Stimulated activated CD8-positive, alpha-beta memory T cell treated with anti-CD3 and anti-CD28 coated beads, Interleukin-7, amount 100 ng/mL, for 1 hour (primary cell): ENCODE measurements at places on chromosomes 5 and 9.

DNA sequence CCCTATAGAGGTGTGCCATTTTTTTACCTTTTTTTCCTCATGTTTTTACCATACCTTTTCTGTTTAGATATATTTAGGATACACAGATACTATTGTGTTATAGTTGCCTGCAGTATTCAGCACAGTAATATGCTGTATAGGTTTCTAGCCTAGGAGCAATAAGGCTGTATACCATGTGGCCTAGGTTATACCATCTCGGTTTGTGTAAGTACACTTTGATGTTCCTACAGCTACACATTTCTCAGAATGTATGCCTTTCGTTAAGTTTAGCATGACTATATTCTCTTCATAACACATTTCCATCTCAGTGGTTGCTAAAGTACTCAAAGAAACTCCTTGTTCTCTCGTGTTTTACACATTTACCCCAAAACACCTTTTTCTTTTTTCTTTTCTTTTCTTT is 23.0 kb downstream of the UBE2D2 start:
- DNase-seq, result no peak

DNA sequence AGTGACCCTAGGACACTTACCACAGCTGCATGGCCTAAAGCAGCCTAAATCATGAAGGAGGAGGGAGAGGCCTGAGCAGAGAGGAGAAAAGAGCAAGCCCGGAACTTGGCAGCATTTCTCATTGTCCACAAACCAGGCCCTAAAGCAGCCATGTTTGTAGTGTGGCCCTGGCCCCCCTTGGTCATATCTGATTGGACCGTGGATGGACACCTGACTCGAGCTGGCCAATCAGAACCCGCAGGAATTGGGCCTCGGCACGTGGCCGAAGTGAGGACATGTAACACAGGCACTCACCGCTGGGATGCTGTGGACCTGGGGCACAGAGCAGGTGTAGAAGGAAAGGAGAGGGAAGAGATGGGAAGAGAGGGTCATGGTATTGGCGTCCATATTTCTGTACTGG is 56.9 kb downstream of the ASS1 start:
- no peak for DNase-seq

GRCh38 chr9:110626101-110626829 is 42.3 kb upstream of the MUSK start:
- DNase-seq, result no peak

DNA sequence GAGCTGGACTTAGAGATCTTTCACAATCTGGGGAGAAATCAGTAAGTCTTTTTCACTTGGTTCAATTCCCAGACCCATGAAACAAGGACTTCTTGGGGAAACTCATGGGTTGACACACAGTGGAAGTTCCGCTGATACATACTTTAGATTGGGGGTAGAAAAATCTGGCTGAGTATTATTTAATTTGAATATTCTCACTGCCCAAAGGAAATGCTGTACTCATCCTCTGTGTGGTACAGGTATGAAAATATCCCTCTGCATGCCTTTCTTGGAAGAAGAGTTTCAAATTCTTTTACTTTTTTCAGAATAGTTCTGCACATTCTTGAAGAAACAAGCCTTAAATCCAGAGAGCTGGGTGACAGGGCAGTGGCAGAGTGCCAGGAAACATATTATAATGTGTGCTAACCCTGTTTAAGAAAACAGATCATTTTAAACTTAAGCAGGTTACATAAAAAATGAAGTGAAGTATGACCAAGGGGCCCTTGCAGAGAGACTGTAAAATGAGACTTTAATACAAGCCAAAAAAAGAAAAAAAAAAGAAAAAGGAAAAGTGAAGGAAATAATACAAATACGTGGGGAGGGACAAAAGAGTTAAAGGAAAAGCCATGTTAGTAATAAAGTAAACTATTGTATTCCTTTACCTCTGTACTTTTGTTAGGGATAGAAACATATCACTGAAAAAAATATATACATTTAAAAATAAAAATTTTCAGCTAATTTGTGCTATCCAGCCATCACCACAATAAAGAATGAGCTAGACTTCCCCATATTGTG is 173.4 kb upstream of the NR3C1 start:
- DNase-seq, result no peak

- no peak for DNase-seq
Observed at GRCh38 chr9:109779711-109780452, at the start of gene PALM2AKAP2. TSS of gene PALM2AKAP2 (plus strand) at chr9:109780198. CDS start at chr9:109780489, 291 bp downstream.

DNA sequence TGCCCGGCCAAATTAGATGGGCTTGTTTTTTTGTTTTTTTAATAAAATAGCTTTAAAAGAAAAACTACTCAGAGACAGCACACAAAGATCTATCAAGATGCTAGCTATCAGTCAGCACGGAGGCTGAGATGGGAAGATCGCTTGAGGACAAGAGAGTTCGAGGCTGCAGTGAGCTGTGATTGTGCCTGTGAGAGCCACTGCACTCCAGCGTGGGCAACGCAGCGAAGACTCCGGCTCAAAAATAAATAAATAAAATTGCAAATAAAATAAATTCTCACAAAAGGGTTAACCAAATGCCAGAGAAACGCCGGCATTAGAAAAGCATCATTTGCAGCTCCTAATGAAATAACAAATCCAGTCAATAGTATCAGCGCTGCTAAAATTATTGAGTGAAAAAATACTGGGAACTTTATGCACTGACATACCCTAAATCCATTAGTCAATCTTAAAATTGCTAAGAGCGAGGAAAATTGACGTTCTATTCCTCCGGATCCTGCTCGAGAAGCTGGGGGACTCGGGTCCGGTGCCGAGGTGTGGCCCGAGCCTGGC is 681 bp downstream of the CPLANE1 start:
- DNase-seq, result no peak

DNA sequence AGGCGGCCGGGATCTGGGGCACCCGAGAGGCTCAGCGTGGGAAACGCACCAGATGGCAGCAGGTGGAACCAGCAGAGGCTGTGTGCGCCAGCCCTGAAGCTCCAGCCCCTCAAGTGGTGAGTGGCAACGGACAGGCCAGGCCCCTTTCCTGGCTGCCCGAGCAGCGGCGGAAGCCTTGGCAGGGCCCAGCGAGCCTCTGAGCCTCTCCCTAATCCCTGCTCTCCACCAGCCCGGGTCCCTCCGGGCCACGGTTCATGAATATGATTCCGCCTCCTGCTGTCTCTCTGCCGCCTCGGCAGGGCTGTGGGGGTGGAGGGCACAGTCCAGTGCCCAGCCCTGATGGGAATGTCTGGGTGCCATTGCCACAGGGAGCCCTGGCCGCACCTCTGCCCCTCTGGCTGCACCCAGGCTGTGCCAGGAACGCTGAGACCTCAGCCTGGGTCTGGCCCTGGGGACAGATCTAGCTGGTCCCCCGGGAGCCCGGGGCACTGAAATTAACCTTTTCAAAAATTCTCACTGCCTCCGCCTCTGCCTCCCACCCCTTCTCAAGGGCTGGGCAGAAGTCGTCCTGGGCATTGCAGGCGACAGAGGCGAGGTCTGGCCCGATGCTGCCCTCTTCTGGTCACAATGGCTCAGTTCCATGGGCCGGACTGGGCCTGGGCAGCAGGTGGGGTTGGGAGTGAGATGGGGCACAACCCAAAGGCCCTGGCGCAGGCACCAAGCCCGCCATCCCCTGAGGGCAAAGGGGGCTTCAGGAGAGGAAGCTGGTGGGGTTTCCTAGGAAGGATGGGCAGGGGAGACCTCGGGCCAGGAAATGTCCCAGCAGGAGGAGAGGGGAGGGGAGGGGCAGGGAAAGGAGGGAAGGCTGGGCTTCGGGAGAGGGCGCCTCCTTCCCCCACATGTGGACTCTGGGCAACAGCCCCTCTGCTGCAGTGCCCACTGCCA is 20.3 kb downstream of the CCDC187 start:
- DNase-seq, result peak; percentile 51

- no peak for DNase-seq
Observed at GRCh38 chr5:66694036-66694435, 97.8 kb downstream of the MAST4 start.

- DNase-seq, result no peak
Observed at GRCh38 chr9:93536874-93537273, 39.5 kb upstream of the PHF2 start.

DNA sequence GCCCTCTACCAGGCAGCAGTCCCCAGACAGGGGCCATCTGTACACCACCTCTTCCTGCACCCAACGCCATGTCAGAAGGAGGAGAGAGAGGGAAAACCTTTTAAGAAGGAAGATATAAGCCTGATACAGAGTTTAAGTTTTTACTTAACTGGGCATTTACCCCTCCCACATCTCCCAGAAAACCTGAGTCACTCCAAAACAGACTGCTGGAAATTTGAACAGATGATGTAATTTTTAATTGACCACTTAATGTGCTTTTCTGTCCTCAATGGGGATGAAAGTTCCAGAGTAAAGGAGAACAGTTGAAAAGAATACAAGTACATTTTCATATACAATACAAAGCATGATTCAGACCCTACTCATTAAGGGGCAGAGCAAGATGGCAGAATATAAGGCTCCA is 63.9 kb downstream of the TTC39B start:
- no peak for DNase-seq

DNA sequence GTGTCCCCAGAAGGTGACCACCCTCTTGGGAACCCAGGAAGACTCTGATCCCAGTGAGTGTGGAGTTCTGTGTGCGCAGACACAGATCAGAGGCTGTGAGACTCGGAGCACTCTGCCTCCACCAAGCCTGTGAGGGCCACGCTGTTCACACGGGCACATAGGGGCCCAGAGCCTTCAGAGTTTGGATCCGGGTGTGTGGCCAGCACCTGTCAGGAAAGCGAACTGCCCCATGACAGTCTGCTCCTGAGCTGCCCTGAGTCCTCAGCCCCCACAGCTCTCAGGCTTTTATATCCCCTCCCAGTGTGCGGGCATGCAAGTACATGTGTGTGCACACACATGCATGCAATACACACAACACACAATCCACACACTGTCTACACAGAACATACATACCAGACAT is 161.8 kb upstream of the IRX2 start:
- DNase-seq, result no peak

- no peak for DNase-seq
Observed at GRCh38 chr9:68951879-68952659, 61.8 kb downstream of the PRKACG start.

- DNase-seq, result no peak
Observed at GRCh38 chr9:95157481-95158151, 159.9 kb downstream of the FANCC start.

DNA sequence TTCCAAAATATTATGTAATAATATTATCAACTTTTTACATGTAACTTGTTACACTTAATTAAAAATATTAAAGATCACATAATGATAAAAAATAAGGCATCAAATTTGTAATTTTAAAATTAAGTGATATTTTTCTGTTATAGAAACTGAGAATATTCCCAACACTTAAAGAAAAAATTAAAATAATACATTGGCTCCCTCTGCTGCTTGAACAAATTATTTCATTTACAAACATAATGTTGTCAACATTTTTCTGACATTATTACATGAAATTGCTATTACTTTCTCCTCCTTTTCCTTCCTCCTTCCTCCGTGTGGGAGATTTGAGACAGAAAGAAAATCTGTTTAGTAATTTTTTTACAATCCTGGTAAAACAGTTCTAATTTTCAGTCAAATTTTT is 42.3 kb downstream of the RNF180 start:
- DNase-seq, result no peak

GRCh38 chr5:127358740-127359139 is 68.1 kb downstream of the MEGF10 start:
- no peak for DNase-seq

GRCh38 chr5:113489299-113489698 is 1.0 kb upstream of the MCC start:
- DNase-seq, result no peak

DNA sequence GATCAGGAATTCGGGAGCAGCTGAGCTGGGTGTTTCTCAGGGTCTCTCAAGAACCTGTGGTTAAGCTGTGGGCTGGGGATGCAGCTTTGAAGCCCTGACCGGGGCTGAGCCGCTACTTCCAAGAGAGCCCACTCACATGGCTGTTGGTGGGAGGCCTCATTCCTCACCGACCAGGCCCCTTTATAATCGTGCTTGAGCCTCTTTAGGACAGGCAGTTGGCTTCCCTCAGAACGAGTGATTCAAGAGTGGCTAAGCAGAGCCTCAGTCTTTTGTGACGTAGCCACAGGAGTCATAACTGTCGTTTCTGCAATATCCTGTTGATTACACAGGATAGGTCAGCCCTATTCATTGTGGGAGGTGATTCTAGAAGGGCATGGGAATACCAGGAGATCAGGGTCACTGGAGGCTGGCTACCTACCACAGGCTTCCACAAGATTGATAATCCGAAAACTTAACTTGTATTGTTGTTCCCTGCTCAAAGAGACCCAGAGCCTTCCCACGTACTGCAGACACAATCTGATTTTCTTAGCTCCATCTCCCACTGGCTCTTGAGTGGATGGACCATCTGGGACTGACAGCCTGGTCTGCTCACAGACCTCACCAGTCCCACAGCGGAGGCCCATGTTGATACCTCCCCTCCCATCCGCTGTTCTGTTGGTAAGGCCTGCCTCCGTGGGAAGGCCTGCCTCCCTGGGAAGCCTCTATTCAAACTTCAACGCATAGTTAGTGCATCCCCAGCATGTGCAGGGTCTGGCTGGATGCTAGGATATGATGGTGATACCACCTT is 3.0 kb upstream of the ERGIC1 start:
- DNase-seq, result no peak

- DNase-seq, result no peak
Observed at GRCh38 chr5:127076315-127077129, 3.2 kb upstream of the C5orf63 start.

DNA sequence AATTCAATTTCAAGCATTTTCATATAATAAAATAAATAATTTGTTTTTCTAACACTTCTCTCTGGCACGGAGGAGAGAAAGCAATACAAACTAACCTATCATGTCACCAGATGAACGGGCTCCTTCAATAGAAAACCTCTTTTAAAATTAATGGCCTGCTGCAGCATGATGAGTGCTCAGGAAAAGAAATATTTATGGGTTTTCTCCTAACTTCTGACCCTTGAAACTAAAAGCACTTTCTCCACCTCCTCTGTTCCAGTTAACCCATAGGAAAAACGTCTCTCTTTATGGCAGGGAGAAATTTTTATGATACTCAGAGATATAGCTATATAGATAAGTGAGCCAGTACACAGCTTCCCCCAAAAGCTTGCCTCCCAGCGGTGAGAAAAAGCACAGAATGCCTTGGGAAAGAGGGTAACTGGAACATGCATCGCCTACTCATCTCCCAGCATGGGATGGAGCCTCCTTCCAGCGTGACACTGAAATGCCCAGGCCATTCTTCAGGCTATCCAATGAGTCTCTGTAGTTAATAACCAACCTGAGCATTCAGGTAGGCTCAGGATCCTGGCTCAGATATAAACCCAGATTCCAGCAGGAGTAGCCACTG is 963.0 kb upstream of the DMAC1 start:
- no peak for DNase-seq

DNA sequence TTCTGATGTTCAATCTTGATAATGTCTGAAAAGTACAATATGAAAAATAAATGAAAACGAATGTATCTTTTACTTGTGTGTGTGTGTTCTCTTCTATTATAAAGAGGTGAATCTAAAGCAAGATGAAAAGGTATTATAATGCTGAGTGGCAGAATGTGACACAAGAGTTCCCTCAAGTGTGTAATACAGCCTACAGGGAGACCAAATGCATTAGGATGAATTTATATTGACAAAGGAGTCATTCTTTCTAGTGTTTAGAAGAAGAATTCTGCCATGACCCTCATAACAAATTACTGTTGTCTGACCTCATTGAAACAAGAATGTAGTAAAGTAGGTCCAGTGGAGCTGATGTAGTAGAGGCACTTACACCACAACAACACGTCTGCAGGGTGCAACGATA is 1119.0 kb upstream of the CDH10 start:
- no peak for DNase-seq
